Activated CD4-positive, alpha-beta memory T cell treated with anti-CD3 and anti-CD28 coated beads for 36 hours (primary cell): ENCODE measurements at places on chromosomes 12 and 14. TPM values are rescaled to one million over a fixed set of nuclear protein-coding genes. Genes with fewer than 3 reads are reported as not detected.

DNA sequence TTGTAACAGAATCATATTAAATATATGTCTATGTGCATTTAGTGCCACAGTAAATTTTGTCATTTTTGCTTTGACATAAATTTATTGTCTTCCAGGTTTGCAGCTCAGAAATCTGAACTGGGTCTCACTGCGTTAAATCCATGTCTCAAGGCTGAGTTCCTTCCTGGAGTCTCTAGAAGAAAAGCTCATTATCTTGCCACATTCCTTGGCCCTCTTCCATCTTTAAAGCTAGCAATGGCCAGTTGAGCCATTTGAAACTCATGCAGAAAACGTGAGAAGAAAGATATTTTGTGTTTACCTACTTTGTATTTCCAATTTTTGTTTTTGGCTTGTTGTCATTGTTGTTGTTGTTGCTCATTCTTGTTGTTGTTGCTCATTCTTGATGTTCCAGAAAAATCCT is 10.7 kb downstream of the PRH1 start:
- peaks cover 17% of the 10 kb centered on the region for H3K36me3 ChIP-seq
- H3K27ac ChIP-seq, result no peak overlapping the region
- no peaks in the 10 kb centered on the region for H3K4me1 ChIP-seq
- DNase-seq, result no peak
- H3K4me3 ChIP-seq, result no peak overlapping the region

GRCh38 chr14:72633551-72633950 is 260.4 kb downstream of the DPF3 start:
- no peaks in the 10 kb centered on the region for H3K36me3 ChIP-seq
- peaks cover 8% of the 10 kb centered on the region for H3K27me3 ChIP-seq
- no peak overlapping the region for H3K27ac ChIP-seq
- no peak for DNase-seq
- no peak overlapping the region for H3K4me3 ChIP-seq

GRCh38 chr12:108589028-108589839 is 8.7 kb downstream of the TMEM119 start:
- no peaks in the 10 kb centered on the region for H3K36me3 ChIP-seq
- H3K4me3 ChIP-seq, result no peak overlapping the region

GRCh38 chr14:98946940-98947339 is 325.1 kb downstream of the BCL11B start:
- no peak overlapping the region for H3K27ac ChIP-seq
- DNase-seq, result no peak
- H3K4me3 ChIP-seq, result no peak overlapping the region
- peaks cover 15% of the 10 kb centered on the region for H3K4me1 ChIP-seq
- no peaks in the 10 kb centered on the region for H3K27me3 ChIP-seq

GRCh38 chr14:68359837-68360552 is 432.9 kb downstream of the ZFP36L1 start:
- peaks cover 21% of the 10 kb centered on the region for H3K4me1 ChIP-seq
- H3K27ac ChIP-seq, result no peak overlapping the region
- no peaks in the 10 kb centered on the region for H3K36me3 ChIP-seq
- no peak overlapping the region for H3K4me3 ChIP-seq

GRCh38 chr12:103877288-103877687 is 36.3 kb upstream of the NT5DC3 start:
- H3K36me3 ChIP-seq, result no peaks in the 10 kb centered on the region
- no peak overlapping the region for H3K27ac ChIP-seq
- no peaks in the 10 kb centered on the region for H3K27me3 ChIP-seq
- DNase-seq, result no peak
- H3K4me1 ChIP-seq, result peaks cover 18% of the 10 kb centered on the region

- H3K4me1 ChIP-seq, result no peaks in the 10 kb centered on the region
- H3K4me3 ChIP-seq, result no peak overlapping the region
- no peaks in the 10 kb centered on the region for H3K36me3 ChIP-seq
- no peak overlapping the region for H3K27ac ChIP-seq
- no peak for DNase-seq
These were observed 42.0 kb upstream of the TSPAN9 start for GRCh38 chr12:3035171-3035570.

DNA sequence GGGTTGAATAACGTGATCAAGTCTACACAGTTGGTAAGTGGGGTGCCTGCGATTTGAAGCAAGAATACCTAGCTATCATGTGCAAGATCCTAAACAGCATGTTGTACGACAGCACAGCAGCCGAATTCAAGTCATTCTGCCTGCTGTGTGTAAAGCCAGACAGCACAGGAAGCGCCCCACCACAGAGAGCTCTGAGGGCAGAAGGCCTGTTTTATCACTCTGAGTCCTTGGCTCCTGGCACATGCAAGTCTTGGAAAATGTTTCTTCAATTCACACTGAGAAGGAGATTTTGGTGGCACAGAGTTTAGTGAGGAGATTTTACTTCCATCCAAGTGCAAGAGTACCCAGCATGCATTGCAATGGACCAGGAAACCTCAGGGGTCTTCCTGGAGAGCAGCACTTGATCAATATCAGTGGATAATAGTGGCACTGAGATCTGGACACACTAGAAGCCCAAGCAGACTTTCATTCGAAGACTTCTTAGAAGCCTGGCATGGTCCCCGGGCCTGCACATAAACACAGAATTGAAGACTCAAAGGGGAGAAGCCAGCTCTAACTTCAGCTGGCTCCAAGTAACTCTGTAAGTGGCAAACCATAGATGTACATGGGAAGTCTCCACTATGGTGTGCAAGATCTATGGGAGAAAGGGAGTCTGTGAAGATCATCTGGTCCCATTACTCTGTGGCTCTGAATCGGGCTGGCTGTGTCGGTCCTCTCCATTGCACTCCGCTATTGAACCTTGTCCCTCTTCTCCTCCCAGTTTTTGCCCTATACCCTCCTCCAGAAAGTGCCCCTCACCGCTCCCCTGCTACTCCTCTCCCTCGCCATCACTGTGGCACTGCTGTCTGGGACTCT is 1.5 kb upstream of the KRT1 start:
- H3K36me3 ChIP-seq, result no peaks in the 10 kb centered on the region
- no peak overlapping the region for H3K4me3 ChIP-seq
- H3K27me3 ChIP-seq, result peaks cover 7% of the 10 kb centered on the region
- H3K27ac ChIP-seq, result no peak overlapping the region

GRCh38 chr14:80419345-80419744 is 208.0 kb upstream of the DIO2 start:
- no peaks in the 10 kb centered on the region for H3K27me3 ChIP-seq
- no peak overlapping the region for H3K27ac ChIP-seq
- H3K36me3 ChIP-seq, result no peaks in the 10 kb centered on the region
- H3K4me3 ChIP-seq, result no peak overlapping the region
- no peaks in the 10 kb centered on the region for H3K4me1 ChIP-seq
- DNase-seq, result no peak

DNA sequence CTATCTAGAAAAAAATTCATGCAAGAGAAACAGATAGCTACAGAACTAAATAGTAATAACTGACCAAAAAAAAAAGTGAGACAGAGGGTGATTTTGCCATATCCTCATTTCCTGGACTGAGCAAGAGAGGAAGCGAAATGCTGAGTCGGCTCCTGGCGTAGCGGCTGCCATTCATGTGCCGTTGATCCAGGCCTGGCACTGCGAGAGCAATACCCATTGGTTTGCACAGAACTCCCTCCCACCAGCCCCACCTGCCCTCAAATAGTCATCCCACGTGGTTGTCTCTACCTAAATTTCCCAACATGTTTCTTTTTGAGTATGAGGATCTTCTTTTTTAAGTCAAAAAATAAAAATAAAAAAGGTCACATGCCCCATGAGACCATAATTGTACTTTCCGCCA is 9.4 kb upstream of the WNT5B start:
- no peak overlapping the region for H3K4me3 ChIP-seq
- peaks cover 19% of the 10 kb centered on the region for H3K4me1 ChIP-seq
- no peak overlapping the region for H3K27ac ChIP-seq
- no peaks in the 10 kb centered on the region for H3K36me3 ChIP-seq
- peaks cover 14% of the 10 kb centered on the region for H3K27me3 ChIP-seq
- peak; percentile 75 for DNase-seq

- H3K27ac ChIP-seq, result no peak overlapping the region
- no peak for DNase-seq
- H3K4me1 ChIP-seq, result peaks cover 9% of the 10 kb centered on the region
These were observed 217.4 kb downstream of the CRADD start for GRCh38 chr12:93894391-93895088.

DNA sequence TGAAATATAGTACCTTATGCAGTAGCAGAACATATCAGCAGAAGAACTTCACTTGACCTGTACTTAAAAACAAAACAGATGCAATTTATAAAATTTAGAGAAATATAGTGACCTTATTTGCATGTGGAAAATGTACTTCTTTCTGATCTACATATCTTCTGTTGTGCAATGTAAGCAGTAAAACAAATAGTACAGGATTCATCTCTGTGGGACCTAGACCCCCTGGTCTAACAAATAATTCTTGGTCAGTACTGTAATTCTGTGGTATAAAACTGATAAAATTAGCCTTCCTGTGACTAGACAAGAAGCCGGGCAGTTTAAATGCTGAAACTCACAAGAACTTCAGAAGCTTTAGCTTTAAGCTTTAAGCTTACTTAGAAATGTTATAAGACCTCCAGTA is 21.6 kb downstream of the HIF1A start:
- peaks cover 84% of the 10 kb centered on the region for H3K4me1 ChIP-seq
- H3K27ac ChIP-seq, result no peak overlapping the region
- H3K4me3 ChIP-seq, result no peak overlapping the region
- DNase-seq, result no peak

DNA sequence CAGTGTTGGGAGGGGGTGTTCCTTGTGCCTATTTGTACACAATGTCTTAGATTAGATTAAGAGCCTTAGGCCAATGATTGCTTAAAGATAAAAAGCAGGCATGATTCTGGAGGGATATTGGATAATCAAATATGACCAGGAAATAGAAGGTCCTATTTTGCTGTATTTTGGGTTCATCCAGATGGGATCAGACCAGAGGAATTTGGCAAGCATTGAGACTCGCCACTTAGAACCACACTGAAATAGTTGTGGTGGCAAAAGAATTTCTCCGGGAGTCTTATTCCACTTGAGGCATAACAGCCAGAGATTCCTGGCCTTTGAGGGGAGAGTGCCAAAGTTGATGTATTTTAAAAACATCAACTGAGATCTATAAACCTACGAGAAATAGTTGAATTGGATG is 327.2 kb downstream of the RAD51B start:
- H3K27me3 ChIP-seq, result no peaks in the 10 kb centered on the region
- H3K36me3 ChIP-seq, result peaks cover 4% of the 10 kb centered on the region
- no peak overlapping the region for H3K27ac ChIP-seq
- H3K4me1 ChIP-seq, result peaks cover 13% of the 10 kb centered on the region

DNA sequence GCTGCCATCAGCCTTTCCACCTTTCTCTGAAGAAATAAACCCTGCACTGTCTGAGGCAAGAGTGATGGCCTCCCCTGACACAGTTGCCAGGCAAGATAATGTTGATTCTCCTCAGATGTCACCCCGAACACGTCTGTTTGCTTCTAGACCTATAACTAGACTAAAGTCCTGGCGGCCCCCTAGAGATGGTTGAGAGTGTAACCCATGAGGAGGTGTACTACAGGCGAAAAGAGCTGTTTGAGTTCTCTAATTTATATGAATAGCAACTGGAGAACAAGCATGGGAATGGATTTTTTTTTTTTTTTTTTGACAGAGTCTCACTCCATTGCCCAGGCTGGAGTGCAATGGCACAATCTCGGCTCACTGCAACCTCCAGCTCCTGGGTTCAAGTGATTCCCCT is 33.0 kb upstream of the ATF7IP start:
- H3K4me1 ChIP-seq, result no peaks in the 10 kb centered on the region
- H3K4me3 ChIP-seq, result no peak overlapping the region
- peaks cover 6% of the 10 kb centered on the region for H3K36me3 ChIP-seq
- no peaks in the 10 kb centered on the region for H3K27me3 ChIP-seq

DNA sequence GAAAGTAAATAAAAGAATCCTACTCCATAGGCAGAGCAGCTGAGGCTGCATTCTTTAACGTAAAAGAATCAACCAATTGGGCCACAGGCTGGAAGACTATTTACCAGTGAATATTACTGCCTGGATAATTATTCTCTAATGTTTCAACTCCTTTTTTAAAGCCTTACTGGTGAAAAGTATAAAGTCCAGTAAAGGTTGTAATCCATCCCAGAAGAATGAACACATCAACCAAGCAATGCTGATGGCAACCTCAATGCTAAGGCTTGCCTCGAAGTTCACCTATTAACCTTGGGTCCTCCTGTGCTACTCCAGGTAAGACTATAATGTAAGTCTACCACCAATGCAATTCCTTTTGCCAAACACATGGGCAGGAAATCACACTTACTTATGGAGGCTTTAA is 77.3 kb downstream of the ATXN2 start:
- H3K4me1 ChIP-seq, result no peaks in the 10 kb centered on the region
- no peak overlapping the region for H3K27ac ChIP-seq
- no peak overlapping the region for H3K4me3 ChIP-seq
- DNase-seq, result no peak
- H3K36me3 ChIP-seq, result peaks cover 14% of the 10 kb centered on the region
- no peaks in the 10 kb centered on the region for H3K27me3 ChIP-seq

DNA sequence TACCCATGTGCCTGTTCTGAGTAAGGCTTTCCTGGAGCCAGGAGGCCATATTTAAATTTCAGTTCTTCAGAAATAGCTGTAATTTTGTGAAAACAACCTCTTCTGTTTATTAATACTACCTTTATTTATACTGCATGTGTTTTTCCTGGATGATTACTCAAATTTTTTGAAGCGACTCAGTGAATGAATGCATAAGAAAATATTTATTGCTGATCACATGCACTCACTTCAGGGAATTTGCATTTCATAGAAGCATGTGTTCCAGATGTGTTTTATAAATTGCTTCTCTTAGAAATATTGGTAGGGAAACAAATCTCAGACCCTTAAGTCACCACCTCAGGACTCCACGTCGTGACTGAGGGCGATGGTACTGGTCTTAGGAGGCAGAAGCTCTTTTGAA is 21.8 kb upstream of the DCN start:
- H3K4me3 ChIP-seq, result no peak overlapping the region
- H3K27ac ChIP-seq, result no peak overlapping the region
- DNase-seq, result no peak
- H3K27me3 ChIP-seq, result no peaks in the 10 kb centered on the region
- no peaks in the 10 kb centered on the region for H3K36me3 ChIP-seq

DNA sequence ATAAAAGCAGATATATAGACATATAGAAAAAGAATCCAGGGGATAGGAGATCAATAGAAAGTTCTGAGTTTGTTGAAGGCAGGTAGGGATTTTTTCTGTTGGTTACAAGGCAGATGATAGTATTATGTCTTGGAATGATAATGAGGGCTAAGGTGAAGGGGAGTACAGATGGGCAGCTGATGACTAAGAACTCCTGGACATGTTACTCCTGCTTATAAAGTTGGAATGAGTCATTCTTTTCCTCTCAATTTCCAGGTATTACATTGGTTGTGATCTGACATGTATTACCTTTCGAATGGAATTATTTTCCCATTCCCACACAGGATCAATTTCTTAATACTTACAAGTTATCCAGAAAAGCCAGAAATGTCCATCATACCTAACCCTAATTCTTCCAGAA is 545.2 kb upstream of the MGAT4C start:
- H3K4me3 ChIP-seq, result no peak overlapping the region
- H3K36me3 ChIP-seq, result no peaks in the 10 kb centered on the region
- H3K27me3 ChIP-seq, result no peaks in the 10 kb centered on the region
- H3K4me1 ChIP-seq, result no peaks in the 10 kb centered on the region

APEX1 gene
- 186 TPM for total RNA-seq

PRH2 gene
- total RNA-seq, result not detected

KIF21A gene
- 30.5 TPM for total RNA-seq

PPFIA2 gene
- total RNA-seq, result not detected

IFNG gene
- total RNA-seq, result 535 TPM

RNASE7 gene
- not detected for total RNA-seq

KERA gene
- not detected for total RNA-seq

PRB2 gene
- not detected for total RNA-seq

BMP4 gene
- 0.34 TPM for total RNA-seq

TOMM20L gene
- not detected for total RNA-seq

SLC17A8 gene
- not detected for total RNA-seq
